ENCODE measurements at places on chromosomes 16 and 17. TPM values are rescaled to one million over a fixed set of nuclear protein-coding genes. Genes with fewer than 3 reads are reported as not detected.
A peak's percentile ranks its signal among the peaks of the same experiment; 100 is the strongest.

- no peak for DNase-seq
These were observed 204.5 kb downstream of the RBFOX3 start for GRCh38 chr17:79406316-79406715.

Gene CRYBA1
- total RNA-seq = not detected

- no peak for DNase-seq
These were observed 4.7 kb downstream of the IL17C start for GRCh38 chr16:88642881-88643643.

DNA sequence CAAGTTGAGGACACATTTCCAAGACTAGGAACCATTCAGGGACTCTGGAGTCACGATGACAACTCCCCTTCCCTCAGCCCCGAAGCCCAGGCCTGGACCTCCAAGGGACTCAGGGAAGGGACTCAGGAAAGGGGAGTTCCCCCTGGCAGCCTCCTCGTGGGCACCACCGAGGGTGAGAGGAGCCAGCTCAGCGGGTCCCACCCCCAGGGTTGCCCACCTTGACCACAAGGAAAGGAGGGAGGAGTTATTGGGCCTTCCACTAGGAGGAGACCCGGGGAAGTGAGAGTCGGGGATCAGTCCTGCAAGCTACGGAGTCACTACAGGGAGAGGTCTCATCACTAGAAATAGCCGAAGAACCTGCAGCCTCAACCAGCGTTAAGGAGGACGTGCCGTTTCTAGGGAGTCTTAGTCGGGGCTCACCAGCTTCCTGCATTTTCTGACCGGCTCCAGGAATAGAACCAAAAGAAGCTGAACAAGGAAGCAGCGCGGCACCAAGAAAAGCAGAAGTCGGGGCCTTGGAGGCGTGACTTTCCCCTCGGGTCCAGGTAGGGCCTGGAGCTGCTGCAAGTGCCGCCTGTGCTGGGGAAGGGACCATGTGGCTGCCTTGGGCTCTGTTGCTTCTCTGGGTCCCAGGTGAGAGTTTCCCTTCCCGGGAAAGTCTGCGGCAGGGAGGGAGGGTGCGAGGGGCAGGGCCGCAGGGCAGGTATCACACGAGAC, at the start of gene CD300A:
TSS of gene CD300A (plus strand) at position 524 of the 717 bp plus-strand sequence. CDS start at position 594, 70 bp downstream.
- peak; percentile 27 for DNase-seq

DNA sequence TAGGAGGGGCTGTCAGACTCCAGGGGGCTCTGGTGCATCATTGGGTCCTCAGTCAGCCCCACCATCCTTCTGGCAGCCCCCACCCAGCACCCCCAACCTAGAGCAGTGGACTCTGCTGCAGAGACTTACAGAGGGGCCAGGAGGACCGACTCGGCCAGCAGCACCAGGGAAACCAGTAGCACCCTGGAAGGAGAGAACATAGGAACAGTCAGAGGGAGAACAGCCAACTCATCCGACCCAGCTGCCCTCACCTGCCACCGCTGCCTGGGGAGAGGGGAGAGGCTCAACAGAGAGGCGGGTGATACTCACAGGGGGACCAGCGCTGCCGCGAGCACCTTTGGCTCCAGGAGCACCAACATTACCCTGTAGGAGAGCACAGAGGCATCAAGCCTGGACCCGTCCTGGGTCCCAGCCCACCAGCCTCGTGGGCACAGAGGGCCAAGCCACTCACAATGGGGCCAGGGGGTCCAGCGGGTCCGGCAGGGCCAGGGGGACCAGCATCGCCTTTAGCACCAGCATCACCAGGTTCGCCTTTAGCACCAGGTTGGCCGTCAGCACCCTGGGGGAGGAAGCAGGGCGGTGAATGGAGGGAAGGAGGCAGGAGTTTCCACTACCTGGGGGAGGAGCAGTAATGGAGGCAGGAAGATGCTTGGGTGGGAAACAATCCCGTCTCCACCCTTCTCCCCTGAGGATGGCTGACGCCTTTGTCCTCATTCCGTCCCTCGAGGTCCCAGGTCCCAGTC, 11.7 kb downstream of the COL1A1 start:
- no peak for DNase-seq

GRCh38 chr17:2058586-2059546, 4.0 kb downstream of the HIC1 start:
- peak; percentile 93 for DNase-seq

Gene HBQ1
- not detected for total RNA-seq

- no peak for DNase-seq
These were observed 12.9 kb downstream of the TRIM37 start for GRCh38 chr17:59093702-59094231.

GRCh38 chr16:66486773-66487579, 59.9 kb downstream of the BEAN1 start:
- peak; percentile 95 for DNase-seq

Gene KRT40
- total RNA-seq = not detected

- no peak for DNase-seq
These were observed 767 bp downstream of the RPS6KB1 start for GRCh38 chr17:59893676-59894100.

Gene ULK2
- total RNA-seq = 27.5 TPM

DNA sequence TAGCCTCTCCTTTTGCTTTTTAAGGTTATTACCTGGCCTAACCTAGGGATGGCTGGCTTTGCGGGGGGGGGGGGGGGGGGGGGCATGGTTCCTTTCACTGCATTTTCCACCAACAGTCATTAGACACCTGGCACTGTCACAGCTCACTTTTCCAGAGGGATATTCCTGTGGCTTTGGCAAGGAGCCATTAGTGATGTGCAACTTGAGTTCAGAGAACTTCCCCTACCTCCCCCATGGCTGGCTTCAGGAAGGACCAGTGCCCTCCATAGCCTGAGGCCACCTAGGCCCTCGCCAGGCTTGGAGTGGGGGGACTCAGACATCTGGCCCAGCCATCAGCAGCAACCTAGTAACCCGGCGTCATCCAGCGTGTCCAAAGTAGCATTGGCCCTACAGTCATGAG, 234.6 kb downstream of the CPPED1 start:
- no peak for DNase-seq

Gene C16orf86
- total RNA-seq = 6.2 TPM

DNA sequence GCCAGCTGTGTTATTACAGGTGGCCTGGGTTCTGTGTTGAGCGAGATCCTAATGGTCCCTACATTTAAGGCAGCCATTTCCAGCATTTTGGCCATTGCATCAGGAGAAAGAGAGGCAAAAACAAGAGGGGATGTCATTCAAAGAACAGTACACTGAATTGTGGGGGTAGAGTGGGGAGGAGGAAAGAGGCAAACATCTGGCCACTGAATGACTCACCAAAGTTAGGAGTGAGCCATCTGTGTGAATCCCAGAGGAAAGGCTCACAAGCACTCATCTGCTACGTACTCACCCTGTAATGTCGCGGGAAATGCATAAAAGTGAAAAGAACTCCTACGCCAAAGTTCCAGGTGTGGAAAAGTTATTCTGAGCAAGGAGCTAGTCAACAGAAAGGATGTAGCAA, 16.7 kb downstream of the KRABD2 start:
- DNase-seq = peak; percentile 93

GRCh38 chr17:21249086-21249795, 4.0 kb downstream of the NATD1 start:
- DNase-seq = peak; percentile 29

DNA sequence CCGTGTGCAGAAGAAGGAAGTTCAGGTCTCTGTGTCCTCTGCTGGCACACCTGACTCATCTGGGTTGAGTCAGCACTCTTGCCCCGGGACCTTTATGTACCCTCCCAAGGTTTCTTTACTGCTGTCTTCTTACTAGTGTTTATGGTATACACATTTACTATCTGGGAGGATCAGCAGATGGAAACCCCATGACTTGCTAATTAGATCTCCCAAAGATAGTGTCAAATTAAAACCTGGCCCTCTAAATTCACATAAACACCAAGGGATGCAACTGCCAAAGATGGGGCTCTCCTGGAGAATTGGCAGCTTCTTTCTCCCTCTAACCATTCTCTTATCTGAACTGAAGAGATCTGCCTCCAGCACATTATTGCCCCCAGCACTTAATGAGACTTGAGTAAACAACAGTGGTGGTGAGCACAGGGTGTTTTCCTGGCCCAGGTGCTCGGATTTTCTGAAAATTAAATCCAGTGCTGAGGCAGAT, 718.1 kb upstream of the SOX9 start:
- no peak for DNase-seq

GRCh38 chr16:28167730-28168129, 44.0 kb downstream of the XPO6 start:
- DNase-seq = no peak

DNA sequence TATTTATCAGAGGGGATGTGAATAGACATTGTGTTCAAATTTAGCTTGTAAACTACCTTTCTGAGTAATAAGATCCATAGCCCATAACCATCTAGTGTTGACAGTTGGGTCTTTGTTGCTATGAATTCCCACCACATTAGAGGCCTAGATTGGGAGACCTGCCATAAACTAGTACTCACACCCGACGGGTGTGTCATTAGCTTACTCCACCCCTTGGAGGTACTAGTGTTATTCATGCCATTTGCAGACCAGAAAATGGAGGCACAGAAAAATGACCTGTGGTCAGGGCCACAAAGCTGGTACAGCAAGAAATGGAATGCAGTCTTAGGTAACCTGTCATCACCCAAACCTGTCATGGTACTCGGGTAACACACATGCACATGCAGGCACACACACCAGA, 41.3 kb upstream of the BCAR1 start:
- DNase-seq = no peak

Measured in osteoblast (primary cell).